NCI-H2171 (cell line): ENCODE measurements at places on chromosomes 3 and 15.

- DNase-seq: peak; percentile 7
These were observed 5.3 kb downstream of the TUBGCP4 start for GRCh38 chr15:43376017-43376705.

DNA sequence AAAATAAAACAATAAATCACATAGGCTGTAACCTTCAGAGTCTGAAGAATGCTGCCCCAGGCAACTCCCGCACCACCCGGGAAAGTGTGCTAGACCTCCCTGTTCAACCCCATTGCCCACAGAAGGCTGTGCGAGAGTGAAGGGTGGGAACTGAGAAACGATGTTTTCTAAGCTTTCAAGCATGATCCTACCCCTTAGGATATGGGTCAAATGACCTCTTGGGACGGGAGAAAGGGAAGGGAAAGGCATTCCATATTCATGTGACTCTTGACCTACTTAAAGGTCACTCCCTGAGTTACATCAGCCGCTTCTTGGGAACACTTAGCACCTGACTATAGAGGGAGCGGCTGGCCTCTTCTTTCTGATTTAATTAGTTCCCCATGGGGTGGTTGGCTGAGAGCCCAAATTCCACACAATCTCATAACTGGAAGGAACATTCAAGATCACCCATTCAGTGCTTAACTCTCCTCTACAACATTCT lies 114.7 kb upstream of the SLC24A5 start:
- DNase-seq: no peak

DNA sequence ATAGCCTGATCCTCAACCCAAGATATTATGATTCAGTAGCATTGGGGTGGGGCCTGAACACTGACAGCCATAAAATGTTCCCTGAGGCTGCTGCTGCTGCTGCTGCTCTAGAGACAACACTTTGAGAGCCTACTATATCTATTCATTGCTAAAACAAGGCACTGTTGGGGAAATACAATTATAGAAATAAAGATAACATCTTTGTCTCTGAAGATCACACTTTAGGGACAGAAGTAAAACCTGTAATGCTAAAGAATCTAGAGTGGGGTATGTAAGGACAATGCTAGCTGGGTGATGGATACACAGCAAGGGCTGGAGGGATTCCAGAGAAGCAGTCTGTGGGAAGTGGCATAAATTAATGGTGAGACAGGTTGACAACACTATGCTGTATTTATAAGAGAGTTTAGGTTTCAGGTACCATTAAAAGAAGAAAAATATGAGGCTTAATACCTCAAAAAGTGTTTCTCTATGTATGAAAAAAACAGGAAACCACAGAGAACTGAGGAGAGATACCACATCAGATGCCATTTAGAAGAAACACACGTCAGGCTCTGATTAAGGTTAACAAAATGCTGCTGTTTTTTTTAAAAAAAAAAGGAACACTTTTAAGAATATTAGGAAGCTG lies 115.9 kb downstream of the CBLB start:
- DNase-seq: no peak

DNA sequence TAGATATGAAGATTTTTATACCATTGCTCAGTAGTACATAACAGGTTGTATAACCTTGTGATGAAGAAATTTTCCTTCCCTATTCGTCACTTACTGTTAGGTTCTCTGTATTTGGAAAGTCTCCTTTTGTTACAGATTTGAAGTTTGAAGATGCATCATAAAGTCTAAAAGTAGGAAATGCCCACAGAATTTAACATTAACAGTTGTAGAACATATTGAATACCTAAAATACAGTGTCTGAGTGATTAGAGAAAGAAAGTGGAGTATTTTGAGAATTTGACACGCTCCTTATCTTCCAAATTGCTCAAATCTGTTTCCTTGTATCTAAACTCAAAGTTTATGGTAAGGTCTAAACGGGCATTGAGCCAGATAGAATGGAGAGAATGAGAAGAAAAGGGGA lies 111.3 kb downstream of the MBNL1 start:
- no peak for DNase-seq

DNA sequence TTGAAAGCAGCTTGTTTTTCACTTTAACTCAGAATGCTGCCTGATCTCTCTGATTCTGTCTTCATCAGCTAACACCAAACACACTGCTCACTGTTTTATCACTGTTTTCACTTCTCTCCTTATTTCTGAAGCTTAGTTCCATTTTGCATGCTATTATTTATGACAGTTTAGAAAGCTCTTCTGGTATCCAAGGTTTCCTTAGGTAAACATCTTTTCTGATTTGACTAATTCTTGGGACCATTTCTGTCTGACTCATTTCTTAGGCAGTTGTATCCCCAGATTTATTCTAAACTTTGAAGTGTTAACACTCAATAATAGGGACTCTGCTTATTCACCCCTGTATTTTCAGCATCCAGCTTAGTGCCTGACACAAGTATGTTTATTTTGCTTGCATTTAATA lies 167.7 kb downstream of the BCHE start:
- DNase-seq: no peak

GRCh38 chr3:11452885-11453847 lies 181.0 kb downstream of the ATG7 start:
- DNase-seq: no peak
